Endothelial cell of umbilical vein (primary cell): ENCODE measurements at places on chromosomes 3 and 15. TPM values are rescaled to one million over a fixed set of nuclear protein-coding genes. Genes with fewer than 3 reads are reported as not detected.

CCDC39 gene
- not detected in 2 replicates for total RNA-seq

GRCh38 chr3:168051070-168051469 is 44.7 kb downstream of the GOLIM4 start:
- DNase-seq, result no peak
- H3K36me3 ChIP-seq, result no peaks in the 10 kb centered on the region
- H3K27me3 ChIP-seq, result no peaks in the 10 kb centered on the region
- H3K4me3 ChIP-seq, result no peak overlapping the region
- no peak overlapping the region for H3K27ac ChIP-seq

ROPN1 gene
- not detected in 2 replicates for total RNA-seq

DNA sequence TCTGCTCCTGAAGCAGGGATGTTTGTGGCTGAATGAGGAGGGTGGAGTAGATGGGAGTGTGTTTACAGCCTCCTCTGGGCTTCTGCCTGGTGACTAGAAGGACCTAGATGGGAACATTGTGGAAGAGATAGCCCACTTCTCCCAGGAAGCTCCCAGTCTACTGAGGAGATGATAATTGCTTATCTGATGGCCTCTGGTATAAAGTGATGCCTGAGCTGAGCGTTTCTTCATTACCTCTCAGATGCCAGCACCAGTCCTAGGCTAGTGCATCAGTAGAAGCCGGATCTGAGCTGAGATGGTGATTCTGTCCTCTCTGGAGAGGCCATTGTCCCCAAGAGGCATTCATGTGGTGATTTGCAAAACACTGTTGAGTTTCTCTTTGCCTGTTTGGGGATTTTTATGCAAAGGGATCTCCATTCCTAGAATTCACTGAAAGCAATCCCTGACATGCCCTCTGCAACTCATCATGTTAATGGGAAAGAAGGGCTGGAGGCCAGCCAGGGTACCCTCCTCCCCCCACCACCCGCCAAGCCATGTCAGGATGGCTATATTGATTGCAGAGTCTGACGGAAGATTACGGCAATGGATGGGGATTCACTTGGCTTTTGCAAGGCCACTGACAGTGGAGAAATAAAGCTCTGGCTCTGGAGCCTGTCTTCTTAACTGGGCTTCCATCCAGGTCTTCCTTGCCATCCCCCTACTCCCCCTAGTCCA is 166.4 kb upstream of the ROPN1 start:
- DNase-seq, result no peak
- no peaks in the 10 kb centered on the region for H3K27me3 ChIP-seq
- no peak overlapping the region for H3K27ac ChIP-seq
- H3K36me3 ChIP-seq, result no peaks in the 10 kb centered on the region

ANKRD34C gene
- not detected in 2 replicates for total RNA-seq

- H3K27ac ChIP-seq, result no peak overlapping the region
- H3K4me1 ChIP-seq, result peaks cover 21% of the 10 kb centered on the region
- H3K36me3 ChIP-seq, result no peaks in the 10 kb centered on the region
- no peak overlapping the region for H3K4me3 ChIP-seq
Observed at GRCh38 chr3:48505146-48505545, 1.2 kb upstream of the SHISA5 start.

GRCh38 chr15:39199076-39199475 is 381.8 kb upstream of the THBS1 start:
- no peaks in the 10 kb centered on the region for H3K36me3 ChIP-seq
- DNase-seq, result no peak
- no peak overlapping the region for H3K27ac ChIP-seq
- H3K4me3 ChIP-seq, result no peak overlapping the region
- H3K27me3 ChIP-seq, result no peaks in the 10 kb centered on the region
- peaks cover 44% of the 10 kb centered on the region for H3K4me1 ChIP-seq

DNA sequence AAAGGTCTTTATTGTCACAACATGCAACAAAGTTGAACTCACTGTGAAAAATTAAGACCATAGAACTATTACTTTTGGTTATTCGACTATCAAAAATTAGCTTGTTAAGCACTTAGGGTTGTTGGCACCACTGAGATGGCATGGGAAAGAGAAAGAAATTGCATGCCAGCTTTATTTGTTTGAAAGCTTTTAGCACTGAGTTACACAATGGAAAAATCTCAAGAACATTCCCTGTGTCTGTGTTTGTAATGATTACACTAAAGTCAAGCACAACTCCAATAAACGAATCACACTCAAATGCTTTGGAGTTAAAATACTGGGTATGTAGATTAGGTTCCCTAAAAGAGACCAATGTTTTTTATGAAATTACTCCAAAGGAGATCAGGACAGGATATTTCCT is 158.6 kb upstream of the COL8A1 start:
- no peaks in the 10 kb centered on the region for H3K27me3 ChIP-seq
- H3K4me3 ChIP-seq, result no peak overlapping the region

GRCh38 chr3:19364148-19364547 is 215.8 kb downstream of the KCNH8 start:
- H3K4me1 ChIP-seq, result no peaks in the 10 kb centered on the region
- no peaks in the 10 kb centered on the region for H3K27me3 ChIP-seq
- no peak overlapping the region for H3K27ac ChIP-seq
- DNase-seq, result no peak

- H3K4me3 ChIP-seq, result no peak overlapping the region
- H3K27ac ChIP-seq, result no peak overlapping the region
- peaks cover 9% of the 10 kb centered on the region for H3K4me1 ChIP-seq
- no peak for DNase-seq
- no peaks in the 10 kb centered on the region for H3K36me3 ChIP-seq
Observed at GRCh38 chr15:68576235-68576892, 2.4 kb upstream of the CORO2B start.

CHCHD4 gene
- total RNA-seq, result 12.4 and 13.6 TPM in 2 replicates

- no peak overlapping the region for H3K4me3 ChIP-seq
- H3K36me3 ChIP-seq, result no peaks in the 10 kb centered on the region
- no peaks in the 10 kb centered on the region for H3K27me3 ChIP-seq
- DNase-seq, result no peak
- H3K27ac ChIP-seq, result no peak overlapping the region
Observed at GRCh38 chr3:150384296-150385212, 23.5 kb upstream of the TSC22D2 start.

HSPBAP1 gene
- total RNA-seq, result 9.2 and 10.6 TPM in 2 replicates

GRCh38 chr3:155500194-155500818 is 206.8 kb upstream of the STRIT1 start:
- no peaks in the 10 kb centered on the region for H3K36me3 ChIP-seq
- H3K4me1 ChIP-seq, result no peaks in the 10 kb centered on the region
- no peaks in the 10 kb centered on the region for H3K27me3 ChIP-seq
- H3K4me3 ChIP-seq, result no peak overlapping the region

GRCh38 chr3:14646589-14647413 is 4.8 kb upstream of the CCDC174 start:
- H3K36me3 ChIP-seq, result no peaks in the 10 kb centered on the region
- no peak overlapping the region for H3K27ac ChIP-seq
- H3K27me3 ChIP-seq, result peaks cover 11% of the 10 kb centered on the region
- no peaks in the 10 kb centered on the region for H3K4me1 ChIP-seq
- no peak for DNase-seq
- no peak overlapping the region for H3K4me3 ChIP-seq

GRCh38 chr3:178623666-178624255 is 87.5 kb downstream of the KCNMB2 start:
- no peaks in the 10 kb centered on the region for H3K4me1 ChIP-seq
- H3K4me3 ChIP-seq, result no peak overlapping the region
- H3K27ac ChIP-seq, result no peak overlapping the region
- no peaks in the 10 kb centered on the region for H3K36me3 ChIP-seq

DNA sequence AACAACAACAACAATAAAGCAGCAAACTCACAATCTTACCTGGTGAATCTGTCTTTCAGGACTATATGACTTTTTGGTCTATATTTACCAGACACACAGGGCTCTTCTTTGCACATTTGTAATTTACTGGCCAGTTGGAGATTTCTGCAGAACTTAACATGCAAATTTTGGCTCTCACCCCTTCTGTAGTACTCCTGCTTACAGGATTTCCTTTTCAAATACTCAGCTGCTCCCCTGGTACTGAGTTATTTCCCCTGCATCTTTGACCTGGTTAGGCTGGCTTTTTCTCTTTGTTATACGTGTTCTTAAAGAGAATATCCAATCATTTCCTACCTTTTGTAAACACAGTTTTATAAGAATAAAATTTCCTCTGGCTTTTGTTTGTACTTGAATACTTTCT is 228.0 kb downstream of the MBNL1 start:
- no peak overlapping the region for H3K4me3 ChIP-seq
- DNase-seq, result peak; percentile 7
- H3K27ac ChIP-seq, result no peak overlapping the region
- H3K36me3 ChIP-seq, result no peaks in the 10 kb centered on the region
- peaks cover 16% of the 10 kb centered on the region for H3K4me1 ChIP-seq
